Activated T-cell treated with anti-CD3 and anti-CD28 coated beads, Interleukin-2, amount 50 U/mL, for 48 hours (primary cell): ENCODE measurements at places on chromosomes 3 and 15.

GRCh38 chr3:71168880-71169411 is 414.6 kb downstream of the FOXP1 start:
- DNase-seq: no peak

DNA sequence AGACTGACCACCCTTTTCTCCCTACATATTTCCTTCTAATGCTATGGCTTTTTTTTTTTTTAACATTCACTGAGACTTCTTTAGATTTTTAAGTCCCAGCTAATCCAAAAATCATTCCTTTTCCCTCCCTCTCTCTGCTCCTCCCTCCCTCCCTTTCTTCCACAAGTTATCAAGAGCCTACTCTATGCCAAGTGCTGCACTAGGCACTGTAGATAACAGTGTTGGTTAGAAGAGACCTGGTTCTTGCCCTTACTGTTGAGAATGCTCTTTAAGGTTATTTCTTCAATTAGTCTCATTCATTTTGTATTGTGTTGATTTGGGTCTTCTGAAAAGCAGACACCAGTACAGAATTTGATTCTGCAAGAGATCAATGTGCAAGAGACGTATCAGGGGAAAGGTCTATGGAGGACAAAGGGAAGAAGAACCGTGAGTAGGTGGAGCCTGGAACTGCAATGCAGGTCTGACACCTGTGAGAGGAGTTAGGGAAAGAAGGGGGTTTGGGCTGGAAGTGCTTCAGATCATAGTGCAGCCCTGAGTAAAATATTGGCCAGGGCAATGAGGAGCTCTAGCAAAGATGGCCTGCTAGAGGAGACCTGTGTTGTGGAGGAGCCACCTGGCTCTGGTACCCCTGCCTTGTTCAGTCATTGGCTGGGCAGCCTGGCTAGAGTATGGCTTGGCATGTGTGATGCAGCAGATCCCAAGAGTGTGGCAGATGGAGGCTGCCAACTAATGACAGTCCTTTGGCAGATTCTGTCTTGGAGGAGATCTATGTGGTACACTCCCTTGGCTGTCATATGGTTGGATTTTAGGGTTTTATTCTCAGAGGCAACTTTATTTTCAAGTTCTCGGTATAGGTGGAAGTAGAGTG is 9.7 kb upstream of the PCOLCE2 start:
- DNase-seq: no peak

DNA sequence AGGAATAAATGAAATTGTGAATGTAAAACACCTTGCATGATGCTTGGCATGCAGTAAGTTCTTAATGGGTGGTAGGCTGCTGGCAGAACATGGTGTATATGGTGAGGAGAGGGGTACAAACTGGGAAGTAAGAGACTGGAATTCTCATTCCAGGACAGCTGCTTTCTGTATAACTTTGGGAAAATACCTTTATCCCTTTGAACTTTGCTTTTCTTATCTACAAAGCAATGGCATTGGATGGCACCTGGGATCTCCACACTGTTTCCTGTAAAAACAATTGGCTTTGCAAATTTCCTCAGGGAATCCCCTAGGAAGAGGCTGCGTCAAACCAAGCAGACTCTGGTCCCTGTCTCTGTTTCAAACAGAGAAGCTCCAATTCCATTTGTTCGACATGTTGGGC is 100.7 kb upstream of the SLC4A7 start:
- DNase-seq: no peak

DNA sequence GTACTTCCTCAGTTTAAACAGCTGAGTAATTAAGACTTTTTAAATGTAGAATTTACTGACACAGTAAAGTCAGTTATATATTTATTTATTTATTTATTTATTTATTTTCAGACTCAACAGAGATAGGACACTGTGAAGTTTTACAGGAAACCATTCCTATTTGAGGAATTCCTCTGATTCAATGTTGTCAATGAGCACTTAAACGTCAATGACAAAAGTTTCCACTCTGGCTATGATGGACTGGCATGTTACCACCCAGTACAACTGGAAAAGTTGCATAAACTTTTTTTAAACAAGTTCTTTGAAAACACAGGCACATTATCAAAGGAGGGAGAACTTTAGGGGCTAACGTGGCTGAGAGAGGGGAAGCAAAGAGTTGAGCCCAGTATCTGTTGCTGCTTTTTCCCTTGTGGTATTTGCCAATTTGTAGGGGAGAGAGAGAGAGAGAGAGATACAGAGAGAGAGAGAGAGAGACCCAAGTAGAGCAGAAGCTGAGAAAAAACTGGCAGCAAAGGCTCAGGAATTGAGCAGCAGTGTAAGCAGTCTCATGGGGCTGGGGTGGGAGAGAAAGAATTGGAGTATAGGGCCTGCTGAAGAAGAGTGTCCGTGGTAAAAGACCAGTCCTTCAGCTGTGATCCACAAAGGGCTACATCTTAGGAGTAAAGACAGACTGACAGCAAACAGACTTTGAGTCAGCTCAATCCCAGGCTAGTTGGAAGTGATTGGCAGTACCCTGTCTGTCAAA is 18.3 kb upstream of the ACTC1 start:
- DNase-seq: no peak

DNA sequence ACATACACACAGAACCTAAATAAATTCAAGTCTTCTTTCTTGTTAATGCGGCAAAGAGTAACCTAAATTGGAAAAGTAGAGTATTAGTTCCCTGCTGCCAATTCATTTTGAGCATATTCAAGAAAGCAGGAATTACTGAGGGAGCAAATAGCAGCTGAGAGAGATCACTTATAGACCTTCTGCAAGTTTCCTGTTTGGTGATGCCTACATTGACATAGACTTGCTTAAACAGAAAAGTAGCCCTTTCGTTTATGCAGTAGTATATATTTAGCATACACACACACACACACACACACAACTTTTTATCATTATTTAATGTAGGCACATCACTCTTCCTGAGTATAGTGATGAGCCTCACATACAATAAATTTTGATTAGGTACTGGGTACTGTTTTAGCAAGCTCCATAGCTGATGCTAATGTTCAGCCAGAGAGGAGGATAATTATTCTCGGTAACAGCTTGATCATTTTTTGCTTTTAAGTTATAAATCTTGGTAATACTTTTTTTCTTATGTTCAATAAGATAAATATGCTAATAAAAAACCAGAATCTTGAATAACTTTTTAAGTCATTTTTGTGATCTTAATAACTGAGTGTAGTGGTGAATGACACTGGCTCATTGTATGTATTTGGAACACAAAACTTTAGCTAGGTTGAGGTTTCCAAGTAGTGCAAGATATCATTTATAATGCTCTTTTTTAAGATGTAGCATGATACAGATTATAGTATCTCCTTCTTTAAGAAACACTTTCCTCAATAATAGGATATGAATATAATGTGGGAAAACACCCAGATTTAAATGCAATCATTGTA is 174.7 kb downstream of the MBNL1 start:
- no peak for DNase-seq
